ENCODE measurements at places on chromosomes 2 and 18. TPM values are rescaled to one million over a fixed set of nuclear protein-coding genes. Genes with fewer than 3 reads are reported as not detected.

The ACMSD gene
- total RNA-seq: not detected

The DYNC1I2 gene
- 65.6 TPM for total RNA-seq

The RFTN2 gene
- total RNA-seq: 2.4 TPM

The SRD5A2 gene
- total RNA-seq: not detected

The PAIP2B gene
- total RNA-seq: 31.3 TPM

The SCYGR4 gene
- total RNA-seq: not detected

The FKBP1B gene
- 50.8 TPM for total RNA-seq

The MC5R gene
- total RNA-seq: 0.31 TPM

The EVA1A gene
- total RNA-seq: 4.3 TPM

The INHBB gene
- 0.23 TPM for total RNA-seq

The ASB1 gene
- total RNA-seq: 32.7 TPM

The LRP2 gene
- total RNA-seq: 2.4 TPM

DNA sequence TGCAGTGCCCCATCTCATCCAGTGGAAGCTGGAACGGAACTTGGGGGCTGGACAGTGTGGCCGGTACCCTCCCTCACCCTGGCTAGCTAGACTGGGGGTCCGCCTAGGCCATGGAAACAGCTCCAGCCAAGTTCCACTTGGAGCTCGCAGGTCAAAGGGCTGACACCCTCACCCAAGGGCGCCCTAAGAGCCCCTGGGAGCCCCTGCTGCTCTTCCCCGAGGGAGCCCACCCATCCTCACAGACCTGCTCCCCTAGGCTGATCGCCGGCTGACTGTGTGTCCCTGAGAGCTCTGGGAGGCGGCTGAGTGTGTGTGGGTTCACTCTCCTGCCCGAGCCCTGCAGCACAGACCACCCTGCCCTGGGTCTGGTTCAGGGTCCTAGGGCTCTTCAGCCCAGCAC lies 118.2 kb upstream of the OTOS start:
- no peak for DNase-seq

DNA sequence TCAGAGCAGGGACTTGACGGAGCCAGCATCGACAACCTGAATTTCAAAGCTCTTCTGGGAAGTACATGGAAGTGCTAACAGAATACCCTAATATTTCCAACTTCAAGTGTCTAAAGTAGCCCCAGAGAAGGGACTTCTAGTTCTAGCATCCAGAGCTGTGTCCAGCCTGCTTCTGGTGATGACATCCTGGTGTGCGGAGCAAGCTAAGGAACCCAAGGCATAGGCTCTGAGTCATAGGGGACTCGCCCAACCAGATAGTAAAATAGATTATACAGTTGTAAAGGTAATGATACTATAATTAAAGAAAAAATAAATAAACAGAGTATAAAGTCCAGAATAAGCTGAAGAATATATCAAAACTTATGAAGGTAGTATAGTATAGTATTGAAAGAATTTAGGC lies 108.1 kb upstream of the SERPINE2 start:
- no peak for DNase-seq

GRCh38 chr18:46134920-46135675 lies 30.9 kb downstream of the HAUS1 start:
- no peak for DNase-seq

DNA sequence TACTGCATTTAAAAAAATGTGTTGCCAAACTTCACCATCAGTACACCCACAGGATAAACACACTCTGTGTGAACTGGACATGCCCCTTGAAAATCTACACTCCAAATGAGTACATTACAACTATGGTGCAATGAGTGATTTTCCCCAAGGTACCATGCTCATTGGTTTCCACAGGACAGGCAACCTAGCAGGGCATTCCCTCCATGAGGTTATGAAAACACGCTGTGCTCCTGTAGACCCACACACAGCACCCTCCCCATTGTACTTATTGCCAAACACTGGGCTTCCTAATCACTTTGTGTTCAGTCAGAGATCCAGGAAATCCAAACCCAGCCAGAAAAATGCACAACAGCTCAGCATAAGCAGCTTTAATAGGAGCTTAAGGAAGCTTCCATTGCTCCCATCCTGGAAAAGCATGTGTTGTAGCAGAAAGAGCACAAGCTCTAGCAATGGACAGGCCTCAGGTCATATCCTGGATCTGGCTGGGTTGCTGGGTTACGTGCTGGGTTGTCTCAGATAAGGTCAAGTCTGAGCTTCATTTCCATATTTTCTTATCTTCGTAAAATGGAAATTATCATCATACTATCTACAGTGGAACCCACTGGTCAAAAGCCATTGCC lies 20.8 kb upstream of the ATIC start:
- no peak for DNase-seq

GRCh38 chr2:10210336-10210735 lies 87.8 kb downstream of the RRM2 start:
- DNase-seq: no peak

DNA sequence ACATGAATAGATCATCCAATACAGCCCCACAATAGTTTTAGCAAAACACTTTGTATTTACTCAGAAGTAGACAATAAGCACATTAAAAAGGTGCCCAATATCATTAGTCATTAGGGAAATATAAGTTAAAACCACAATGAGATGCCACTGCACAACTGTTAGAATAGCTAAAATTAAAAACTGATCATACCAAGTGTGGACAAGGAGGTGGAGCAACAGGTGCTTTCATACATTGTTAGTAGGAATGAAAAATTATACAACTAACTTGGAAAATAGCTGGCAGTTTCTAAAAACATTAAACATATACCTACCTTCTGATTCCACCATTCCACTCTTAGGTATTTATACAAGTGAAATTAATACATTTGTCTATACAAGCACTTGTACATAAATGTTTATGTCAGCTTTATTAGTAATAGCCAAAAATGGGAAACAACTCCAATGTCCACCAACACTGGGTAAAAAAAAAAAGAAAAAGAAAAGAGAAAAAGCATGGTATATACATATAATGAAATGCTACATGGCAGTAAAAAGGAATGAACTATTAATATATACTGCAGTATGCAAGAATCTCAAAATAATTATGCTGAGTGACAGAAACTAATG lies 27.6 kb upstream of the UBE2E3 start:
- DNase-seq: no peak

GRCh38 chr2:72988041-72988440 lies 70.7 kb downstream of the EMX1 start:
- DNase-seq: no peak

DNA sequence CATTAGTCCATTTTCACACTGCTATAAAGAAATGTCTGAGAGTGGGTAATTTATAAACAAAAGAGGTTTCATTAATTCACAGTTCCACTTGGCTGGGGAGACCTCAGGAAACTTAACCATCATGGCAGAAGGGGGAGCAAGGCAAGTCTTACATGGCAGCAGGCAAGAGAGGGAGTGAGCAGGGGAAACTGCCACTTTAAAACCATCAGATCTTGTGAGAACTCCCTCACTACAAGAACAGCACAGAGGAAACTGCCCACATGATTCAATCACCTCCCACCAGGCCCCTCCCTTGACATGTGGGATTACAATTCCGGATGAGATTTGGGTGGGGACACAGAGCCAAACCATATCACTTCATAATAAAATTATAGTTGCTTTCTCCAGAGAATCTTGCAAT lies 365.5 kb upstream of the ID2 start:
- peak; percentile 1 for DNase-seq

DNA sequence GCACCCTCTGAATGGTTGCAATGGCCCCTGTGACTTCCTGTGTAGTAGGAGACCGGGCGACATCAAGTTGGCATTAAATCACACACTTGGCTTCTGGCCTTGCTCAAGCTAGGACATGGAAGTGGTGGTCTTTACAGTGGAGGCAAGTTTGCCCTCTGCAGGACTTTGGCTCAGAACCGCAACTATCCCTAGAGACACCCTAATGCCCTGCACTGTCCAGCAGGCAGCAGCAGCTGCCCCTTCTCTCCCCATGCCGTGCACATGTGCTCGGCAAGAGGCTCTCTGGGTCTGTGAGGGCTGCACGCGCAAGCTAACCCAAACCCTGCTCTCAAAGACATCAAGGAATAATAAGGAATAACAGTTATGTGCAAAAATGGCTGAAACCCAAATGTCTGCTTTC lies 106.5 kb downstream of the COL6A3 start:
- DNase-seq: no peak

DNA sequence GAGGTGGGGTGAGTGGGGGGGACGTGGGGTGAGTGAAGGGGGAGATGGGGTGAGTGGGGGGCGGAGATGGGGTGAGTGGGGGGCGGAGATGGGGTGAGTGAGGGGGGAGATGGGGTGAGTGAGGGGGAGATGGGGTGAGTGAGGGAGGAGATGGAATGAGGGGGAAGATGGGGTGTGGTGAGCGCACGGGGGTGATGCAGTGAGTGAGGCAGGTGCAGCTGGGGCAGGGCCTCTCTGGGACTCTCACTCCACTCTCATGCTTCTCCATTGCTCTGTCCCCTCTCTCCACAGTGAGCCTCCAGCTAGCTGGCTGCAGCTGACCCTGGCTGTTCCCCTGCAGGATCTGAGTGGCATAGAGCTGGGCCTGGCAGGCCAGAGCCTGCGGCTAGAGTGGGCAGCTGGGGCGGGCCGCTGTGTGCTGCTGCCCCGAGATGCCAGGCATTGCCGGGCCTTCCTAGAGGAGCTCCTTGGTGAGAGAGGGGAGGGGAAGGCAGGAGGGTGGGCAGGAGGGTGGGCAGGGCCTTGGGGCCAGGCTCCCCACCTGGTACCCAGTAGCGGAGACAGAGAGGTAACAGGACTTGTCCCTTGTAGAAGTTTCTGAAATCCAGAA lies 13.9 kb upstream of the SLC4A3 start:
- no peak for DNase-seq

GRCh38 chr2:108542071-108542470 lies 7.8 kb downstream of the LIMS1 start:
- DNase-seq: no peak

DNA sequence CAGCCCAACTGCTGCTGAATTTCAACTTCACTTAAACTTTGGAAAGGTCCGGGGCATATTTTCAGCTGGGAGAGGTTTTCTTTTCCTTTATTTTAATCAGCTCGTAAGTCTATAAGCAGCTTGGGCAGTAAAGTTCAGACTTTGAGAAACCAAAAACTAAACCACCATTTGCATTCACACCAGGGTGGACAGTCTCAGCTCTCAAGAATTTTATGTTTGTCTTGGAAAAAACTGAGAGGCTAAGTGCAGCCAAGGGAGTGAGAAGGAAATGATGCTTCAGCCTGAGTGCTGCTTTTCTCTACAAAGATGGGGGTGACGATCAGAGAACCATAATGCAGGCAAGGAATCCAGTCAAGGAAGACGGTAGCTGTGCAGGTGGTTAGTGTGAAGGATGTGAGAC lies 30.2 kb downstream of the MCFD2 start:
- no peak for DNase-seq

DNA sequence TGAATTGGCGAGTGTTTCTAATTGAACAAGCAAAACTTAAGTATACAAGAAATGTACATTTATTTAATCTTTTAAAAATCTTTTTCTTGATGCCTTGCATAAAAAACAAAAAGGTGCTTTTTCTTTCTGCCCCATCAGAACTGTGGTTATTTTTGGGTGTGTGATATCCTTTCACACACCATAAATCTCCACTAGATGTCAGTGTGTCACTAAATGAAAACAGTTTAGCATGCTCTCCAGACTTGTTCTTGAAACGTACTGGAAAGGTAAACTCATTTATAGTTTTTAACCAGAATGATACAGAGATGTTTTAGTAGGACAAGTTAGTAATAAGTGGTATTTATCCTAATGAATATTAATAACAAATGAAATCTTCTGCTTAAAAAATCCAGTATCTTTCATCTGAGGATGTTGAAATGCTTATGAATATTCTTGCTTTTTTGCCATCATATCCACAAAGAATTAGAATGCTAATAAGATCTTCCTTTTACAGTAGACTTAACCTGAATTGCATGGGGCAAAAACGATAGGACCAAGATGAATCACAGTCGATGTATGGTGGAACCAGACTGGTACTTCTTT lies 96.8 kb downstream of the UBE2E3 start:
- DNase-seq: no peak

Measured in H1 (cell line).